ENCODE measurements at places on chromosomes 13 and 19.

DNA sequence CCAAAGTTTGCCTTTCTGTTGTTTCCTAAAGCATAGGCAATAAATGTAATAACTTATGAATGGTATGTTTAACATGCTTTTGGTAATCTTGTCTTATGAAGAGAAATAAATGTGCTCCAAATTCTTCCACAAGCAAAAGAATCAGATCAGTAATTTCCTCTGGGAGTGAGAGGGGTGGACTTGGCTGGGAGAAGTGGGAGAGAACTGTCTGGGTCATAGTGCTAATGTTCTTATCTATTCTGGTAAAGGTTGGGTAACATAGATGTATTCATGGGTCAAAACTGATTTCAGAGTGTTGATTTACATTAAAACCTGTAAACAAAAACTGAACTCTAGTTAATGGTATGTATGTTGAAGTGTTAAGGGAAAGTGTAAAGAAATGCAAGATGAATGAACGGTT lies 211.7 kb upstream of the IRS2 start:
- DNase-seq: no peak

DNA sequence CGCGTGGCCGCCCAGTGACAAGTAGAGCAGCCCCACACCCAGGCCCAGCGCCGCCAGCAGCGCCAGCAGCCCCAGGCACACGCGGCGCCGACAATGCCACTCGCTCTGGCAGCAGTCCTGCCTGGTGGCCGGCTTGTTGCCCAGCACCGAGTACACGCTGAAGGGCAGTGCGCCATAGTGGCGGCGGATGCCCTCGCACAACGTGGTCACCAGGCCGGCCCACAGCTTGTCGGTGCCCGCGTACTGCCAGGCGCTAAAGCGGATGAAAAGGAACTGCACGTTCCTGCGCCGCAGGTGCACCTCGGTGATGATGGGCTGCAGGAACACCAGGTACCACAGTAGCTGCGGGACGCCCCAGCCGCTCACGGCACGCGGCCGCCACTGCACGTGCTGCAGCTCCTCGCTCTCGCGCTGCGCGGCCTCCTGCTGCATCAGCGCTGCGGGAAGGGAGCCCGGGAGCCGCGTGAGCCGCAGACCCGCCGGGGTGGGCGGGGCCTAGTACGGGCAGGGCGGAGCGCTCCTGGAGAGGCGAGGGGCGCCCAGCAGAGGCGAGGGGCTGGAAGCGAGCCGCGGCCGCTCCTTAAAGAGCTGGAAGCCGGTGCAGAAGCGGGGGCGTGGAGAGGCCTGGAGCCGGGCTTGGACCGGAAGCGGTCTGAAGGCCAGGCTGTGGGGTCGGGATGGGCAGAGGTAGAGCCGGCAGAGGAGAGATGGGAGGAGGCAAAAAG lies 7.3 kb downstream of the NKPD1 start:
- peak; percentile 61 for DNase-seq

DNA sequence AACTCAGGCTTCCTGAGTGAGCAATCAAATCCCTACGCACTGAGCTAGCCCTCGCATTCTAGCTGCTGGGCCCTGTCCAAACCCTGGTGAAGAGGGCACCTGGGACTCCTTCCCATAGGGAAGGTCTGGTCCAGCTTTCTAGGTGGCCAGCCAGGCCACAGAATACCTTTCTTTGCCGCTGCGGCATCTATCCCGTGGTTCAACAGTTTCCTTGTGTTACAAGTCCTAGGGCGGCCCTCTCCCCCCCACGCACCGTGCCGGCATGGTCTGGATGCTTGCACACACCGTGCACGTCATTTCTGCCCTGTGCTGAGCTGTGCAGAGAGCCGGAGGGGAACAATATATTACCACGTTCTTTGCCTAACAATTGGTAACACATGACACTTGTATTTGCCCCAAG lies 164.6 kb upstream of the TSHZ3 start:
- no peak for DNase-seq

DNA sequence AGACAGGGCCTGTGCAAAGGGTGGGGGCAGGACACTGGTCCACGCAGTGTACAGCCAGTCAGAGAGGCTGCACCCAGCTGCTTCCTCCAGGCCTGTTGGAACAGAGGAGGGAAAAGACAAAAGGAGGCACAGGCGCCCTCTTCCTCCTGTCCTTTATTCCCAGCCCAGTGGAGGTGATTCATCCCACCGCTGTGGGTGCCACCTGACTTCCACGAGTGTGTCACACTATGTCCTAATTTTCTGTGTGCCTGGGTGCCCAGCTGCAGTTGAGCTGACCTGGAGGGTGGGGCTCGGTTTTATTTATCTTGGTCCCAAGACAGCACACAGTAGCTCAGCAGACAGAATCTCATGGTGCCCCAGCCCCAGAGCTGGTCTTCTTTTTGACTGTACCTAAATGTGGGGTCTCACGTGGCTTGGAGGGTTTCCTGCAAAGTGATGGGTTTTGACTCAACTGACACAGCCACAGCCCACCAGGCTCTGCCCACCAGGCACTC lies 9.0 kb downstream of the EPS15L1 start:
- peak; percentile 30 for DNase-seq

- DNase-seq: peak; percentile 64
Observed at GRCh38 chr13:48403151-48403631, 9.7 kb downstream of the LPAR6 start.

- no peak for DNase-seq
Observed at GRCh38 chr19:13726323-13726722, 38.0 kb upstream of the MRI1 start.

- DNase-seq: no peak
Observed at GRCh38 chr13:105848494-105848893, 687.0 kb downstream of the EFNB2 start.

DNA sequence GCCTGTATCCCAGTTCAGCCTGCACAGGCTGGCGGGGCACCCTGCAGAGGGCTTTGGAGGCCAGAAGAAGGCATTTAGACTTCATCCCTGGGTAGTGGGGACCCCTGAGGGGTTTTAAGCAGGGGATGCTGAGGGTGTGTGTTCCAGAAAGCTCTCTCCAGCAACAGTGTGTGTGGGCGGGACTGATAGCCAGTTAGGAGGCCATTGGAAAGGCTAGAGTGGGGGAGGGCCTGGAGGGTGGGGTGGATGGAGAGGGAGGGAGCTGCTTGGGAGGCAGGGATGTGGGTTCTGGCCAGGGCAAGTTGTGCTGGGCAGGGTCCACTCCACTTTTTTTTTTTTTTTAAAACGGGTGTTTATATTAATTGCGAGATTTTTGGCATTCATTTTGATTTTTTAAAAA lies 28.3 kb downstream of the LYL1 start:
- no peak for DNase-seq

DNA sequence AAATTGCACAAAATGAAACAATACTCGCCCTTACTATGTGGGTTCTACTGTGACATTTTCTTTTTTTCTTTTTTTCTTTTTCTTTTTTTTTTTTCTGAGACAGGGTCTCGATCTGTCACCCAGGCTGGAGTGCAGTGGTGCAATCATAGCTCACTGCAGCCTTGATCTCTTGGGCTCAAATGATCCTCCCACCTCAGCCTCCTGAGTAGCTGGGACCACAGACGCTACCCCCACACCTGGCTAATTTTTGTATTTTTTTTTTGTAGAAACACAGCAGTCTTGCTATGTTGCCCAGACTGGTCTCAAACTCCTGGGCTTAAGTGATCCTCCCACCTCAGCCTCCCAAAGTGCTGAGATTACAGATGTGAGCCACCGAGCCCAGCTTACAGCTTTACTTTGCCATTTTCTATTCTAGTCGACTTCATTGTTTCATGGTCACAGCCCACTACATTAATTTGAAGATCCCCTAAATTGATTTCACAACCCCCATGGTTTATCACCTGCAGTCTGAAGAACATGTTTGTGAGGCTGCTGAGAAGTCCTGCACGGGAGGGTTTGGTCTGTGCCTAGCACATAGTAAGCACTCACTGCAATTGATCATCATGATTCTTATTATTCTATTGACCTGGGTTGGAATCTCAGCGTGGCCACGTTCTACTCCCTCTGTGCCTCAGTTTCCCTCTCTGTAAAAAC lies 3.8 kb downstream of the BCL3 start:
- DNase-seq: no peak

- no peak for DNase-seq
Observed at GRCh38 chr13:29621051-29621800, 25.7 kb upstream of the SLC7A1 start.

DNA sequence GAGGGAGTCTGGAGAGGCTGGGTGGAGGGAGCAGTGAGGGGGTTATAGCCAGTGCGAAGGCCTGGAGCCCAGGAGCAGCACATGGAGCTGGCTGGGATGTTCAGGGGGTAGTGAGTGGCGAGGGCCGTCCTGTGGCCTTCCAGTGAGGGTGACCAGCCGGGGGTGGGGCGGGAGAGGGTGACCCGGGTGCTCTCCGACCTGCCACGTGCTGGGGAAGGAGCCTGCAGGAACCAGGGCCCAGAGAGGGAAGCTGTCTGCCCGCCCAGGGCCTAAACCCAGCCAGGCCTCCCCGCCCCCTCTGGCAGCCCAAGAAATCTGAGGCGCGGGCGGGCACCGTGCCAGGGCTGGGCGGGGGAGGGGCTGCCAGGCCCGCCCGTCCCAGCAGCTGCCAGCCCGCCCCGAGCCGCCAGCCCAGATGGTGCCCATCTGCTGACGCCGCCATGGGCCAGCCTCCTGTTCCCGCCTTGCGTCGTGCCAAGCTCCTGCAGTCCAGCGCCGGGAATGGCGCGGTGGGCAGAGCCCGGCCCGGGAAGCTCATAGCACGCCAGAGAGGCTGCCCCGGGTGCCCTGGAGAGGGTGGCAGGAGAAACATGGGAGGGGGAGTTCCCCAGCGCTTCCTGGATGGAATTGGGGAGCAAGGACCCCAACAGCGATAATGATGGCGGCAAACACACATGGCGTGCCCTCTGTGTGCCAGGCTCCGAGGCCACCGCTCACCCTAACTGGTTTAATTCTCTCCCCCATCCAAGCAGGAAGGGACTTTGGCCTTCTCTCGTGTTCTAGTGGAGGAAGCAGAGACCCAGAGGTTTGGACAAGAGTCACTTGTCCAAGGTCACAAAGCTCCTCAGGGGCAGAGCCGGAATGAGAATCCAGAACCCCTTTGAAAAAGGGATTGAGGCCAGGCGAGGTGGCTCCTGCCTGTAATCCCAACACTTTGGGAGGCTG lies 21.5 kb downstream of the NFIC start:
- DNase-seq: peak; percentile 70

DNA sequence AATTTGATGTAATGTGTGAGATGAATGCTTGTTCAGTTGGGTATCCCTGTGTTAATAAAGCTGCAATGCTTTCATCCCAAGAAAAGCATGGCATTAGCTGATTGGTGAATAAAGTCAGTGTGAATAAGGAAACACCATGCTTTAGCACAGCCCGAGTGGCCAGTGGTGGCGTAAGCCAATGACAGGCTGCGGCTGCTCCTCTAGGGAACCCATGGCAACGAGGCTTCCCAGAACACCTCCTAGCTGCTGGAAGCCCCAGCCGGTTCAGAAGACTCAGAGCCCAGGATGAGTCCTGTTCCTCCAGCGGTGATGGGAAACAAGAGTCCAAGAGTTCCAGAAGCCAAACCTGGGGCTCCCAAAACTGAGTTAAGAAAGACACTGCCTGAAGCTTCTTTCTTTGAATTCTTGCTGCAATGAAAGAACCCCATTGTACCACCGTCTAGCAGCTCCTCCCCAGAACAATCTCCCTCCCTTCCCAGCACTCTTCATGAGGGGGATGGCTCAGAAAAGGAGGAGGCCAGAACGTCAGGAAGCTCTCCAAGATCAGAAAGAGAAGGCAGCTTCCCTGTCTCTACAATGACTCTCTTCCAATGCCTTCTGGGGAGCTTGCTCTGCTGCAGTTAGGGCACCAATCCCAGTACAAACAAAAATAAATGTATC lies 58.2 kb downstream of the TSHZ3 start:
- DNase-seq: no peak

DNA sequence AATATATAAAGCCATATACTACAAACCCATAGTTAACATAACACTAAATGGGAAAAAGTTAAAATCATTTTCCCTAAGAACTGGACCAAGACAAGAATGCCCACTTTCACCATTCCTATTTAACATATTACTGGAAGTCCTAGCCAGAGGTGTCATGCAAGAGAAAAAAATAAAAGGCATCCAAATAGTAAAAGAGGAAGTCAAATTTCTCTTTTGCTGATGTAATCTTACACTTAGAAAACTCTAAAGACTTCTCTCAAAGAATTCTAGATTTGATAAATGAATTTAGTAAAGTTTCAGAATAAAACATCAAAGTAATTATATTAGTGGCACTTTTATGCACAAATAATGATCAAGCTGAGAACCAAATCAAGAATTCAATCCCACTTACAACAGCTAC lies 678.9 kb upstream of the SLITRK5 start:
- no peak for DNase-seq

DNA sequence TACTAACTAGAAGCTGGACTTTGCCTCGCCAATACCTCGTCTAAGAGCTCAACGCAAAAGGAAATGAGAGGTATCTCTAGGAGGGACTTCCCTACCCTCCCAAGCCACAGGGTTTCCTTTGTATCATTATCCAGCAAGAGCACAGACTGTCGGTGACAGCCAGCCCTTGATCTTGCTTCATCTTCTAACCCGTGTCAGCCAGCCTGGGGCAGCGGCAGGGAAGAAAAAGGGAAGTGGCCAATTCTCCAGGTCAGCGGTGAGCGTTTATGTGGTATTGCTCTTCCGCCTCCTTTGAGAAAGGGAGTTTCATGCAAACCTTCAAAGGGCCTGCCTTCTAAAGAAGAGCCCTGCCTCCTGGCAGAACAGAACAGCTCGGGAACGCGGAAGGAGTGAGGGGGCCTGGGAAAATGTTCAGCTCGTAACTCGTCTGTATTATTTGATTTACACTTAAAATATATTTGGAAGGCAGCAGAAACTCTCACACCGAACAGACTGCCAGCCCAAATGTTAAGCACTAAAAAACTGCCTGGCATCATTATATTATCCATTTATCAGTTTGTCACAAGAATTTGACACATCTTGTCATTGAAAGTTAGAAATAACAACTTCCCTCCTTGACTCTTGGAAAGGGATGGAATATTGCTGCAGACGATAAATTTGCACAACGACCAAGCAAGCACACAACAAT lies 41.8 kb downstream of the EFNB2 start:
- DNase-seq: peak; percentile 22

GRCh38 chr13:79525064-79525857 lies 44.3 kb downstream of the NDFIP2 start:
- DNase-seq: no peak

DNA sequence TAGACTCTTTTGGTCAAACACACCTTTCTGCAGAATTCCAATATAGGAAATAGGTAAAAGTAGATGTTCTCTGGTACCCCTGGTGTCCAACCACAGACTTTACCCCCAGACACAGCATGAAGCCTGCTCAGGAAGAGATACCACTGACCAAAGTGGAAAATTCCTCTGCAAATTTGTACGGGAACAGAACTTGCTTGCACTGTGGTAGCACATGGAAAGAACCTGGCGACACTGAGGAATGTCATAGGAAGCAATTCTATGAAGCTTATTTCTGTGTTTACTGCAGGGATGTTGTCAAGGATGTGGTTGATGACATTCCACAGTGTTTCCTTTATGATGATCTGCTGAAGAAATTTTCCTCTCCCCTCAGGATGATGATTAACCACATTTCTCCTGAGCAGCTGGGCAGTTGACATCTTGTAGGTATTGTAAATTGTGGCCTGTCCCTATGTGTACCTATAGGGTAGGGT lies 48.9 kb upstream of the TNFSF11 start:
- DNase-seq: peak; percentile 80

- DNase-seq: no peak
Observed at GRCh38 chr19:1451916-1452801, 2.2 kb downstream of the APC2 start.

- no peak for DNase-seq
Observed at GRCh38 chr19:48302600-48302959, 22.8 kb upstream of the EMP3 start.

GRCh38 chr19:4181053-4181508 lies 1.3 kb downstream of the SIRT6 start:
- no peak for DNase-seq

- DNase-seq: no peak
Observed at GRCh38 chr19:6392221-6393073, 517 bp downstream of the GTF2F1 start.

Data from fibroblast of villous mesenchyme (primary cell).